ENCODE measurements at places on chromosomes 6 and 20.

DNA sequence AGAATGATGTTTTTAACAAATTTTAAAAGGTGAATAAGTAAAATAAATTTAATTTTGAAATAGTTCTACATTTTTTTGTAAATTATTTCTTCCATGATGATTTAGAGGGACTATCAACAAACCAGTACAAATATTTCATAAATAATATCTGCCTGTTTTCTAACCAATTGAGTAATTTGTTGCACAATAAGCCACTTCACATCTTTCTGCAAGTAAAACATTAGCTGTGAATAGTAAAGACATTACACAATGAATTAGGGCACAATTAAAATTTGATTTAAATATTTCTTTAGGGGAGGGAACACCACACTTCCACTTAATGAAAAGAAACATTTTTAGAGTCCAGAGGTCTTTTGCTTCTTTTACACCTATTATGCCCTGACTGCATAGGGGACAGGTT lies 118.4 kb upstream of the PTPRK start:
- no peak for DNase-seq

DNA sequence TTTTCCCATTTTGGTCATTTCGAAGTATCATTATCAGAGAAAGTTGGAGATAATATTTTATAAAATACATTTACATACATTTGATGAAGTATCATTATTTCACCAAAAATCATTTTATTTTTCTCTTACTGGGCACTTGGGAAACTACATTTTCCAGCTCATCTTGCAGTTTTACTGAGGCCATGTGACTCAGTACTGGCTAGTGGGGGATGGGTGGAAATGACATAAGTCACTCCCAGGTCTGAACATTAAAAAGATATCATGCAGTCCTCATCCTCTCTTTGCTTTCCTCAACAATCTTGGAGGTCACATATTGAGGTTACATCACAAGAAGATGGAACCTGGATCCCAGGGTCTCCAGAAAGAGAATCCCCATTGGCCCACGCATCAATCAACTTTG lies 84.1 kb downstream of the CD24 start:
- DNase-seq: no peak

GRCh38 chr6:25576919-25577318 lies 75.1 kb upstream of the SCGN start:
- DNase-seq: no peak

DNA sequence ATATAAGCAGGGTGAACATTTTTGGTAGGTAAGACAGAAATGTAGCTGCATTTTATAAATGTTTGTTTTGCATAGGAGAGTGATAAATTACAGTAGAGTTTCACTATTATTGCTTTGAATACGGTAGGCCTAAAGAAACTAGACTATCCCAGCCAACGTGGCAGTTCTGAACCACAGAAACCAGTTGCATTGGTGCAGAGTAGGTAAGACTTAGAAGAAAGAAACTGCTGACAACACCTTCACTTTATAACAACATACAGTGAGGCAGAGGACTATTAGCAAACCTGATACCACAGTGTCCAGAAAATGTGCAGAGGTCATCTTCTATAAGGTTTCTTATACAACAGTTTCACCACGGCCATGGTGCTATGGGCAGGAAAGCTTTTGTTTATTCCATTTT lies 566.1 kb downstream of the KIF16B start:
- DNase-seq: no peak

- DNase-seq: no peak
Observed at GRCh38 chr6:155317186-155317585, 2.9 kb upstream of the TFB1M start.

DNA sequence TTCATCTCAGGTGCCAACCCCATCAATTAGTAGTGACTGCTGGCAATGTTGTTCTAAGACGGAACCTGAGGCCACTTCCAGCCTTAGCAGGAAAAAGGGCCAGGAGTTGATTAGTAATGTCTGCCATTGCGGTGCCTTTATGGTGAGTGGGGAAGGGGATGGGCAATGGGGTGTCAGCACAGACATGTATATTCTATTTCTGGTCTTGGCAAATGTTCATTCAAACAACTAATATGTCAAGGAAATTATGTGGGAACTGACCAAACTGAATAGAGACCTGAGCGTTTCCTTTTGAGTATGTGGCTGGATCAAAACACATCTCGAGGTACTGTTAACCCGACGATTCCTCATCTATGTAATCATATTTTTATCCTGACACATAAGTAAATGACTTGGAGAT lies 34.6 kb upstream of the BMP2 start:
- no peak for DNase-seq

GRCh38 chr6:170013815-170014214 lies 262.4 kb downstream of the ERMARD start:
- no peak for DNase-seq

DNA sequence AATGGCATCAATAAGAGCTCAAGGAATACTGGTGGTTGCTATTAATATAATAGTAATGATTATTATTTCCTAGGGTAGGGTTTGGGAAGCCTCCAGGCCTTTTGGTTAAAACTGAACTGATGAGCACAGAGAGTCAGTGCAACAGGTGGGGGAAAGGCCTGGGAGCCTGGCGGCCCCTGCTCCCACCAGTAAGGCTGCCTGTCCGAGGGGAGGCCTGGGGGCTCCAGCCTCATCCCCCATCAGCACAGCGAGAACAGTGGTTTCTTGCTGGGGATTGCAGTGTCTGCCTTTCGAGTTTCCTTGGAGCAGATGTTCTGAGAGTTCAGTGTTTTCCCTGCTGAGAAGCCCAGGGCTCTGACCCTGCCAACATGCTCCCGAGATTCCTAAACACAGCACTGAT lies 340.4 kb downstream of the CDH26 start:
- DNase-seq: no peak

GRCh38 chr20:15889061-15889460 lies 684.2 kb downstream of the KIF16B start:
- DNase-seq: no peak

GRCh38 chr6:73262671-73263569 lies at the start of gene KHDC1:
TSS of gene KHDC1 (minus strand) at chr6:73263196. CDS start at chr6:73242517, 20,679 bp downstream.
- DNase-seq: peak; percentile 23

- DNase-seq: no peak
Observed at GRCh38 chr20:57180387-57180786, 86.1 kb downstream of the BMP7 start.

DNA sequence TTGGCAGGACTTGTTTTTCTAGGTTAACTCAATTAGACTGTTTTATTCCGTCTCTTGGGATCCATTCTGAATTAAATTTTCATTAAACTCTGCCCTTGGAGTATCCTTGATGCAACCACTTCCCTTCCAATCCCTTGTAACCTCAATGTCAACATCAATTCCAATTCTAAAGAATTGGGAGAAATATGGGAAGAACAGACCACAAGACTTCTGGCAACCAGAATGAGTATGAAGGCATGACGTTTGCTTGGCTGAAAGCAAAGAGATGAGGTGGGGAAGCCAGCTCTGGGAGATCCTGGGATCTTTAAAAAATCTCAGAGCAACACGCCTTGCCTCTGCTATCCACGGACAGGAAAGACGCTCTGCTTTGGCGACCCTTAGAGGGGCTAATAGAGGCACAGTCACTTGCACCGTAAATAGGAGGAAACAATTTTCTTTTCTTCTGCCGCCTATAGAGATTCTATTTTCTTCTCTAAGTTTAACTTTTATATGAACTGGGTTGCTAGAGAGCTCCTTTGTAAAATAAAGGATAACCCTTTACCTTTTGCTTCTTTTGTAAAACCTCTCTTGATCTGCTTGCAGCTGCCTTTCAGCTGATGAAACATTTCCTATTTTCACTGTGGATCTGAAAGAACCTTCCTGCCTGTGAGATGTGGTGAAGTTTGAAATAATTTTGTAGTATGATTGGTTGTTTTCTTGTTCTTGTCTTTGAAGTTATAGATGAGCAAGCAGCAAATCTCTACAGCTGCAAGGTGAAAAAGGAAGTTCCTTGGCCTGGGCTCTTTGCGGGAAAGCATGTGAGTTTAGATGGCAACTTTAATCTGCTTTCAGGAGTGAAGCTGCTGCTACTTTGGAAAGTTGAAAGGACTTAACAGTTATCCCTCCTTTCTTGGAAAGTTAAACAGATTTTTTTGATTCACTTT lies at the start of gene ASIP:
TSS of gene ASIP (plus strand) at position 731 of the 923 bp plus-strand sequence. CDS start 18,952 bp downstream, outside the sequence.
- DNase-seq: no peak

- no peak for DNase-seq
Observed at GRCh38 chr6:46888031-46888430, 33.7 kb downstream of the ADGRF5 start.

DNA sequence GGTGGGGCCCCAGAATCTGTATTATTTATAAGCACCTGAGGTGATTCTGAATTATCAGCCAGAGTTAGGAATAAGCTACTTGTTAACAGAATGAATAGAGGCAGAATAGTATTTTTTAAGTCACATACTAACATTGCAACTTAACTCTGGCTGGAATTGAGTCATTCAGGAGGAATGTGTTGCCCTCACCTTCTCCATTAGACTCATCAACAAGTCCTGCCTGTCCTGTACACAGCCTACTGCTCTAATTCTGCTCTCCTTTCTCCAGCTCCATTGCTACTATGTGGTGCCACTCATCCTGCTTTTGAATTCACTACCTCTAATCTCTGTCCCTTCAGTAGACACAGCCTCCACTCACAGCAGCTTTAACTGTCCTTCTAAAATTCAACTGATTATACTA lies 669.4 kb downstream of the DHX35 start:
- DNase-seq: no peak

DNA sequence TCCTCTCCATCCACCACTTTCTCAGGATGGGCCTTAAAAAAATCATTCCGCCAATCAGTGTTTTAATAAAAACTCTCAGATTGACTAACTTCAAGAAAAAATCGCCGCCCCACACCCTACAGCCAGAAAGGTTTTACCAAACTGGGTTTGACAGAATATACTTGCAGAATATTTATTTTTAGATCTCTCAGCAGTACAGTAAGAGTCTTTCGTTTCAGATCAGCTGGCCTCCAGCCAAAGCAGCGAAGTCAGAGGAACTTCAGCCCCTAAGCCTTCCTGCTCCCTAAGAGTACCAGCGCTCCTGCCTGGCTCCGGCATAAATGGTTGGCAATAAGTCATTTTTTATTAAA lies 24.7 kb downstream of the TBC1D7 start:
- no peak for DNase-seq

- DNase-seq: no peak
Observed at GRCh38 chr20:25848222-25848621, 151.6 kb upstream of the ZNF337 start.

GRCh38 chr20:62854121-62854520 lies 7.5 kb downstream of the TCFL5 start:
- DNase-seq: no peak

- no peak for DNase-seq
Observed at GRCh38 chr6:48714699-48715098, 603.7 kb upstream of the PTCHD4 start.

- no peak for DNase-seq
Observed at GRCh38 chr6:127520066-127520465, 931 bp upstream of the MTCL3 start.

GRCh38 chr6:8492536-8493133 lies 57.3 kb upstream of the SLC35B3 start:
- DNase-seq: no peak

- DNase-seq: no peak
Observed at GRCh38 chr6:99521633-99522151, 6.5 kb upstream of the USP45 start.

GRCh38 chr6:124073820-124074587 lies 270.3 kb downstream of the NKAIN2 start:
- DNase-seq: no peak

GRCh38 chr6:75204959-75205775 lies 686 bp downstream of the COL12A1 start:
- DNase-seq: no peak

GRCh38 chr6:167558246-167559177 lies 233.6 kb downstream of the TTLL2 start:
- DNase-seq: no peak

DNA sequence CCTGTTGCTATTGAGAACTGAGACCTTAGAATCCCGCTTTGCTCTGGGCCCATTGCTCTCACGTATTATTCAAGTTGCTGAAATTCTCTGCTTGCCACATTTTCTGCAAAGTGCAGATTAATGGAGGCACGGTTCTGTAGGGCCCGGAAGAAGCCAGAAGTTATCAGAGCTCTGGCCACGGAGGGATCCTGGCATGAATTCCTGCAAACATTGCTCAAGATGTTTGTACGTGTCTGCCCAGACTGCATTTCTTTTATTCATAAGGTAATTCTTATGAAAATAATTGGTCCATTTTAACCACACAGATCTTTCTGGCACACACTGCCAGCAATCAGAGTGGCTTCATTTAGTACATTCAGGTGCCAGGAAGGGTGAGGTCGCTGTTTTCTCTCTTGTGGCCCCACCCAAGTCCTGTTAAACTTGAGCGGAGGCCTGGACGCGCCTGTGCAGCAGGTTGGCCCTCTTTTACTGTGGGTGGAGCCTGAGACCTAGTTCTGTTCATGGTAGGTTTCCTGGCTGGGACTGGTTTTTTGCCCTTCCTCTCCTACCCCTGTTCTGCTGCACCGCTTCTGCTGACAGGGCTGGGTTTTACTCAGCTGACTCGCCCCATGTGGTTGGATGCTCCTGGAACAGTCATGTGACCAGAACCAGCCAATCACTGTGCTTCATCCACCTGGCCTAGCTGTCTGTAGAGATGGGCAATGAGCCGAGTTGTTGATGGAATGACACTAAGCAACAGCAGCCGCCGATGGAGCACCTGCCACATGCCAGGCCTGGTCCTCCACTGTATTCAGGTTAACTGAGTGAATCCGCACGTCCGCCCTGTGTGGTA lies 230.2 kb downstream of the CDH4 start:
- no peak for DNase-seq

- no peak for DNase-seq
Observed at GRCh38 chr6:148765898-148766808, 19.3 kb downstream of the UST start.

DNA sequence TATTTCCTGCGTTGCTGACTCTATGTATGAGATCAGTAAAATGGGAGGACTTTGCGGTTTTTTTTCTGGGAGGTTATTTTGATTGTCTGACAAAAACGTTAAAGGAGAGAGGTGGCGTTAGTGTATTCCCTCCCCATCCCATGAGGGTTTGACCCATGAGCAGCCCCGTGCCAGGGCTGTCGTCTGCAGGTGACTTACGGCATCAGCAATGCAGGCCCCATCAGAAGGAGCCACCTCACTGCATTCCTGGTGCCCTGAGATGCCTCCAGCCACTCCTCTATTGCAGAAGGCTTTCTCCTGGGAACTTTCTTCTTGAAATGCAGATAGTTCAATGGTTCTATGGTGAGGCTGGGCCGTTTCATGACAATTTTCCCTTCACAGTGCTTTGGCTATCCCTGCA lies 149.3 kb downstream of the TTLL2 start:
- no peak for DNase-seq

DNA sequence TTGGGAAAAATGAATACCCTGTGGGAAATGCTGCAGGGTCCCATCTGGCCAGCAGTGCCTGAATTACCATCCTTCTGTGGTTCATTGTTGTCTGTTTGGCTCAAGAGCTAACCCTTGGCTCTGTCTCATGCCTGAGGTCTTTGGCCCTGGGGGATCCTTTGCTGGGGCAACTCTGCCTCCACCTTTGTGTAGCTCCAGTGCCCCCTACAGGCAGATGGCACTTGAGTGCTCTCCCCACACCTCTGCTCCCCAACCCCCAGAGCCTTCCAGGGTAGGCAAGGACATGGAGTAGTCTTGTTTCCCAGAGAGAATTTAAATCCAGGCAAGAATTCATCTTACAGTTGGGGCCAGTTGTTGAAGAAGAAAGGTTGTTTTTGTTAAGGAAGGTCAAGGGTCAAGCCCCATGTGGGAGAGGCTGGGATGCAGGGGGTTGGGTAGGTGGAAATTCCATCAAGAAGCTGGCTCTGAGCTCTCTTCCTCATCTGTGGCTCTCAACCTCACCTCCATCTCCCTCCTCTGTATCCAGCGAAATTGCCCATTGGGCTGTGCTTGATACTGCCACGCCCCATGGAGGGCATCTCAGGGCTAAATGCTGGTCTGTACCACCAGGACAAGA lies 44.2 kb downstream of the ZNF831 start:
- DNase-seq: no peak

GRCh38 chr20:46784436-46785127 lies 75.1 kb downstream of the SLC2A10 start:
- no peak for DNase-seq
